ENCODE measurements at places on chromosomes 16 and 17.
A peak's percentile ranks its signal among the peaks of the same experiment; 100 is the strongest.

DNA sequence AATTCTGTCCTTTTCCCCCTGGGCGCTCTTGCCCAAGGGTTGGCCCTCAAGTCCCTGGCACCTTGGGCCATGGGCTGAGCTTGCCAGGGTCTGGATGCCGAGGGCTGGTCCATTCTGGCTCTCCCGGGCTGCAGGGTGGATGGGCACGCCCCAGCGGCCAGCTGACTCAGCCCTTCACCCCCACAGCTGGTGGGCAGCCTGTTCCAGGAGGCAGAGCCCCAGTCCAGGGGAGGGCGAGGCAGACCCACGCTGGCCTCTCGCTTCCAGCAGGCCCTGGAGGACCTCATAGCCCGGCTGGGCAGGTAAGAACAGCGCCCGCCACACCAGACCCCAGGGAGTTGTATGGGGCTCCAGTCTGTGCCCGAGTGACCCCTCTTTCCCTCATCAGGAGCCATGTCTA lies 15.0 kb downstream of the MYO15B start:
- no peak for DNase-seq

DNA sequence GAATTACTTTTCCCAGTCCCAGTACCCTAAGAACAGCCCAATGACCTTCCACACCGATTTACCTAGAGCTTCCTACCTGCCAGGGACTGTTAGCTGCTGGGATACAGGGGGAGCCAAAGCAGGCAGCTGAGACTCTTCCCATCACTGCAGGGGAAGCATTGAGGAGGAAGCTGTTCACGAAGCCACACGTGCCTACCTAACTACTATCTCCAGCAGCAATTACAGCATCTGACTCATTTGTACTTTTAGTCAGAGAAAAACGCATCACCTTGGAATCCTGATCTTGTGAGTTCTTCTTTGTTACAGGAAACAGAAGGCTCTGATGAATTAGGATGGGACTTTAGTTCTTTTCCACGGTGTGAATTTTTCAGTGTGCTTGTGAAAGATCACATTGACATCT lies 113.7 kb upstream of the DHX40 start:
- no peak for DNase-seq

GRCh38 chr16:70563636-70564035 lies 40.0 kb downstream of the SF3B3 start:
- no peak for DNase-seq

- no peak for DNase-seq
Measured at GRCh38 chr16:17282247-17282646, 188.5 kb downstream of the XYLT1 start.

GRCh38 chr16:75264457-75264998 lies 13.1 kb upstream of the BCAR1 start:
- DNase-seq, result no peak

GRCh38 chr16:12089492-12090150 lies 113.1 kb downstream of the SNX29 start:
- DNase-seq, result peak; percentile 33

DNA sequence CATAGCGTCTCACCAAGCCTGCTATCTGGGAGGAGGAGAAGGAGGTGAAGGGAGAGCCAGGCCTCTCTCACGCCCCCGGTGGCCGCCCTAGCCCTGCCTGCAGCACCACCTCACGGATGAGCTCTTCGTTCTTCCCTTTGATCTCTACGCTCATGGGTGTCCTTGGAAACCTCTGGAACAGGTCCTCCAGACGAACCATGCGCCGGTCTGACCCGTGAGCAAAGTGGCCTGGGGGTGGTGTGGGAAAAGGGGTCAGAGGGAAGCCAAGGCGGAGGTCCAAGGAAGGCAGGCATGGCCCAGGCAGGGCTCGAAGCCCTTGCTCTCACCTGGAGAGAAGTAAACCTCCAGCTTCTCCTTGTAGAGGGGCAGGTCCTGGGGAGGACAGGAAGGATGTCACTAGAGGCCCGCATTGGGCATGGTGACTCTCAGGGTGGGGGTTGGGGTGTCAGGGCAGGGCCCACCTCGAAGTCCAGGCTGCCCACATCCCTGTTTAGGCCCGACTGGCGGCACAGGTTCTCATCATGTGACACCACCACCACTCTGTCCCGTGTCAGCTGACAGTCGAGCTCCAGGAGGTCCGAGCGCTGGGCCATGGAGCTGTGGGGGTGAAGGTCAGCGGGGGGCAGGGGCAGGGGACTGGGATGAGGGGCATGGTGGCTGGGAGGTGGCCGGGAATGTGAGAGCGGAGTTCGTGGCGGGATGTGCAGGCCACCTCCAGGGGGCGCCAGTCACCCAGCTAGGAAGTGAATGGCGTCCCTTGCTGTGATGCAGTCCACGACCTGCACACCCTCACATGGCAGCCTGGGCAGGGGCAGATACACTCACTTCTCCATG lies 923 bp downstream of the GDPD3 start:
- DNase-seq, result peak; percentile 65

- DNase-seq, result no peak
Measured at GRCh38 chr16:57039148-57039812, 49.9 kb downstream of the NLRC5 start.

DNA sequence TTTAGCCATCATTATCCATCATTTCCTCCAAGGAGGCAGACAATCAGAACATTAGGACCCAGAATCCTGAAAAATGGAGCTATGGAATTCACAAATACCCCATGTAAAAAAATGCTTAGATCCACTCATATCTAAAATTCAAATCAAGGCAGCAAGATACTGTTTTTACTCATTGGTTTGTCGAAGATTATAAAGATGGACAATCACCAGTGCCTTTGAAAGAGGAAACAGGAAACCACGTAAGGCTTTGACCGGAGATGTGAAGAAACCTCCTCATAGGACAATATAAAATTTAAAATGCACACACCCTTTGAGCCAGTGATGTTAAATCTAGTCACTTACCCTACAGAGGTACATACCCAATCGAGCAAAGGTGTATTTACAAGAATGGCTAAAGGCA lies 130.0 kb downstream of the XYLT1 start:
- no peak for DNase-seq

- no peak for DNase-seq
Measured at GRCh38 chr17:73973586-73974409, 229.7 kb upstream of the RPL38 start.

- no peak for DNase-seq
Measured at GRCh38 chr17:60153606-60154390, 4.0 kb downstream of the CA4 start.

DNA sequence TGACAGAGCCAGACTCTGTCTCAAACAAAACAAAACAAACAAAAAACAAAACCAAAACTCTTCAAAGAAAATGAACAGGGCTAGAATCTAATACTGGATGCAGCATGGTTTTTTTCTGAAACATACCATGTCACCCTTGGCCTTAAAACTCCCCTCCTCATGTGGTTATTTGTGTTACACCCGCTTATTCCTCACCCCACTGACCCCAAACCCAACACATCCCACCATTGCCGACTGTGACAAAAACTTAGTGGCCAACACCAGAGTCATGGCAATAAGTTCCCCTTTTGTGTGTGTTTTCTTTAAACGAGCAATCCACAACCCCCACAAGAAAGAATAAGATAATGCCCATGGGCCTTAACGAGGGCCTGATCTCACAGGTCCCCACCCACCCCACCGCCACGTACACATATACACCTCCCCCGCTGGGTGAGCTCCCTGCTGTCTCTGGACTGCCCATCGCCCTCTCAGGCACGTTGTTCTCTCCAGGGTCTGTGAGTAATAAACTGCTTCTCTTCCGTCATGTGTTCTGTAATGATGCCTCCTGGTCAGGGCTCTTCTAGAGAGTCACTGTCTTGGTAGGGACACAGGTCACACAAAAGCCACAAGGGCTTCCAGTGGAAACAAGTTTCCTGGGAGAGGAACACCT lies 16.8 kb upstream of the ENGASE start:
- no peak for DNase-seq

DNA sequence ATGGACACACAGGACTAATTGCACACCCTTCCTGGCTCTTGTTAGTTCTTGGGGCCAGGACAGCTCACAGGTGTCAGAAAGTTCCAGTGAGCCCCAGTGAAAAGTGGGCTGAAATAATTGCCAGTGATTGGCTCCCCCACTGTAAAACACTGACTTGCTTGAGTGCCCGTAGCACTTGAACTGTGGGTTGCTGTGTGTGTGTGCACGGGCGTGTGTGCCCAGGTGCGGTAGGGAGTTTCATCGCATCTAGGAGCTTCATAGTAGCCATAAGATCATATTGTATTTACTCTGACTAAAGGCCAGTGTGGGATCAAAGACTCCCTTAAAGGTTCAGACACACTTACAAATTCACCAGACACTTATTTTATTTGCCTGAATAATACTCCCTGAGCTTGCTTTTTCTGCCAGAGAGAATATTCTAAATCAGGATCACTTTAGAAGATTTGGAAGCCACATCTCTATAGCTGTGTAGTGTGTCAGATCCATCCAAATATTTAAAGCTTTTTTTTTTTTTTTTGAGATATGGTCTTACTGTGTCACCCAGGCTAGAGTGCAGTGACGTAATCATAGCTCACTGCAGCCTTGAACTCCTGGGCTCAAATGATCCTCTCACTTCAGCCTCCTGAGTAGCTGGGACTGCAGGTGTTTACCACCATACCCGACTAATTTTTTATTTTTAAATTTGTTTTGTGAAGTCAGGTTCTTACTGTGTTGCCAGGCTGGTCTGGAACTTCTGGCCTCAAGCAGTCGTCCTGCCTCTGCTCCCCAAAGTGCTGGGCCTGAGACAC lies 11.4 kb downstream of the UNK start:
- DNase-seq, result no peak

DNA sequence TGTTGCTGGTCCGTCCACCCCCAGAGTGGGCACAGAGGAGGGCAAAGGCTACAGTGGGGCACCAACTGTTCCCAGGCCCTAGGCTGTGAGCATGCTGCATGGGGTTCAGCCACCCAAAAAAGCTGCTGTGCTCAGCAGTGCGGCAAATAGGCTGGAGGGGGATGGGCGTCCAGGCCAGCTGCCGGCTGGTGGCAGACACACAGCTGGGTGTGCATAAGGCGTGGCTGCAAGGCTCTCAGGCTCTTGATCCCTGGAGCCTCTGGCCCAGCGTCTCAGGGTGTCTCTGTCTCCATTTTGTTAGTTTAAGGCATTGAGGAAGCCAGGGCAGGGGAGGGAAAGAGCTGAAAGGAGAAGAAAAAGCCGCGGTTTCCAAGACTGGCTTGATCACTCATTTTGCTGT lies 8.8 kb downstream of the RPL19 start:
- no peak for DNase-seq

GRCh38 chr17:17097763-17098345 lies 55.6 kb downstream of the MPRIP start:
- DNase-seq, result no peak

- DNase-seq, result no peak
Measured at GRCh38 chr16:27235938-27236245, 32.6 kb downstream of the KDM8 start.

- DNase-seq, result no peak
Measured at GRCh38 chr17:68910251-68910705, 44.9 kb downstream of the ABCA8 start.

DNA sequence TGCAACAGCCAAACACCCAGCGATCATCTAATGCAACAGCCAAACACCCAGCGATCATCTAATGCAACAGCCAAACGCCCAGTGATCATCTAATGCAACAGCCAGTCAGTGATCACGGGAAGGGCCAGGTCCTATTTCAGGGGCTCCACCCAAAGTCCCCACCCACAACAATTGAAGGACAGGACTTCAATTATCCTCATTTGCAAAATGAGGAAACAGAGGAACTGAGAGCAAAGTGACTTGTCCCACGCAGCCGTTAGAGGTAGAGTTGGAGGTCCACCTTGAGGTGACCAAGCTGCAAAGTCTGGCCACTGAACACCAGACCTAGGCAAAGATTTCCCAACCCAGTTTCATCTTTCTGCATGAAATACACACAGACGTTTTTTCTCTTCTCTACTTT lies 3.7 kb downstream of the ZG16B start:
- no peak for DNase-seq

DNA sequence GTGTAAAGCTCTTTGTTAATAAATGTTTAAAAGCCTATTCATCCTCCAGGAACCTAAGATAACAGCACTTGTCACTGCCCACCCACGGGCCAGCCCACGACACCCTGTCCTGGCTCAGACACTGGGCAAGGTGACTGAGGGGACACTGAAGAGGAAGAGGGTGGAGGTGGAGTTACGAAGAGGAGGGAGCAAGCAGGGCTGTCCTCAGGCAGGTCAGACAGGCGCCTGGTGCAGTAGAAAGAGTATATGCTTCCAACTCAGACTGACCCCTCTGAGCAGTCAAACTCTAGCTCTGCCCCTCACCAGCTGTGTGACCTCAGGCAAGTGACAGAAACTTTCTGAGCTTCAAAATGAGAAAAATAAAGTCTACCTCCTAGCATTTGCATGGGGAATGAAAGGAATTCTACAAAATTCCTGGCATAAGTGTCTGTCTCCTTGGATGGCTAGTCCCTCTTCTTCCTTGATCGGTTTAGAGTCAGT lies 22.8 kb downstream of the TEX2 start:
- DNase-seq, result no peak

- DNase-seq, result no peak
Measured at GRCh38 chr16:8678068-8678927, 3.9 kb downstream of the ABAT start.

DNA sequence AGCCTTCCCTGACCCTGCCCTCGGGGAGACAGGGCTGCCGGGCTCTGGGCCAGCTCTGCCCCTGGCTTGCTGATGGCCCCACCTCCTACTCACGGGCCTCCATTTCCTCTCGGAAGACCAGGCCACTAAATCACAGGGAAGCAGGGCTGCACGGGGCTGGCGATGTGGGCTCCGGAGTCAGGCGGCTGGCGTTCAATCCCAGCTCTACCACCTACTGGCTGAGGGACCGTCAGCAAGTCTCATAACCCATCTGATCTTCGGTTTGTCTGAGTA lies 113.4 kb downstream of the AMFR start:
- DNase-seq, result no peak

- no peak for DNase-seq
Measured at GRCh38 chr16:46911650-46912049, 27.5 kb downstream of the GPT2 start.

DNA sequence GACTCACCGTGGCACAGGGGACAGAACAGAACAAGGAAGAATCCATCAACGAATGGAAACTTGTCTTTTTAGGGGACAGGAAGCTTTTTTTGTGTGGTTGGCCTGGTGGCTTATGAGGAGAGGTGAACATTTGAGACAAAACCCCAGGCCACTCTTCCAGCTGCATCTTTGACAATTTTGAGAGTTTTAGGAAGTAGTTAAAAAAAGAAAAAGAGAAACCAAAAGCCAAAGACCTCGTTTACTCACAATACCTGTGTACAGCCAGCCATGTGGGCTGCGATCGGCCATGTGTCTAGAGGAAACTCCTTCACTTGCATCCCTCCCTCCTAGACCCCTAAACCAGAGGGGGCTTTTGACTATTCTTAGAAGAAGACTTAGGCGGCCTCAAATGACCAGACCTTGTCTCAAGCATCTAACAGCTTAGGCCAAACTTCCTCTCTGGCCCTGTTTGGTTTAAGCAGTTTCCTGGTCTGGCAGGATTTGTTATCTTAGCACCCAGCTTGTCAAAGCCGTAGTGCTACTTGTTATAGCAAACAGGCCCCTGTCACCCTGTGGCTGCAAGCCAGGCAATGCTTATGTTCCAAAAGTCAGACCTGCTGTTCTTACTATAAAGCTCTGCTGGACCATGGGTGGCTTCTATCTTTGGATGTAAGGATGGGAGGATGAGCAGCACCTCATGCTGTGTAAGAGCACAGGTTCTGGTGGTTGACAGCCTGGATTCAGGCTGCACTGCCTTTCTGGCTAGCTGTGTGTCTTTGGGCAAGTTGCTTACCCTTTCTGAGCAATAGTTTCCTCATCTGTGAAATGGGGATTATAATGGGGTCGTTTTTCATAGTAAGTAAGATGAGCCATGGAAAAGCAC lies 17.7 kb downstream of the KSR1 start:
- peak; percentile 77 for DNase-seq

GRCh38 chr16:85912211-85912974 lies 13.4 kb downstream of the IRF8 start:
- DNase-seq, result no peak

GRCh38 chr16:31265329-31266245 lies 5.8 kb downstream of the ITGAM start:
- peak; percentile 78 for DNase-seq

Data from stimulated activated CD4-positive, alpha-beta T cell treated with anti-CD3 and anti-CD28 coated beads, Interleukin-4, amount 100 ng/mL, for 1 hour (primary cell).